NCI-H460 (cell line): ENCODE measurements at places on chromosomes 5 and 9.

DNA sequence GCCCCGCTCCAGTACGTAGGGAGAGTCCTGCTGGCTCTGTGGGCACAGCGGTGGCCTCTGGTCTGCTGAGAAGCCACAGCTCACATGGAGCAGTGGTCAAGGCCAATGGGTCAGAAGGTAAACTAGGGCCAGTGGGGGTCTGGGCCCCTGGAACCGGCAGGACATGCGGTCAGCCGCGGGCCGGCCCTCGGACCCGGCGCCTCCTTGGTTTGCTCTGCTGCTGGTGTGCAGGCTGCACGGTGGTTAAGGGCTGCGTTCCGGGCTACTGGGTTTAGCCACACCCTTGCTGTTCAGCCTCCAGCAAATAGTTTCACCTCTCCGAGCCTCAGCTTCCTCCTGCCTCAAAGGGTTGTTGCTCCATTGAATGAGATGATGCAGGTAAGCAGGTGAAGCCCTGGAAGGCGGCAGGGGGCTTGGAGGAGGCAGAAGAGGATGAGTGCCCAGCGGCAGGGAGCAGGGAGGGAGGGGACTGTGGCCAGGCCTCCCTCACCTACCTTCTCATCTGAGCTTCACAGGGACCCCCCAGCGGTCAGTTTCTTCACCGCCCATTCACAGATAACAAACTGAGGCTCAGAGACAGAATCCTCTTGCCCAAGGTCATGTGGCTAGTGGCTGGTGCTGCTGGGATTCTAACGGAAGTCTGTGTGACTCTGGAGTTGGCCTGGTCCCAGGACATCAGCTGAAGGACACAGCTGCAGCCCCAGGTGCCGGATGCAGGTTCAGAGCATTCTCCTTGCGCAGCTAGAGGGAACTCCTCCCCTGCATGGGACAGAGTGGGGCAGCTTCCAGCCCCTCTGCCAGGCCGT lies 3.7 kb upstream of the COL5A1 start:
- DNase-seq: no peak

GRCh38 chr5:118325931-118326330 lies 662.4 kb downstream of the DTWD2 start:
- DNase-seq: no peak

- DNase-seq: peak; percentile 26
These were observed at the start of gene NPR3 for GRCh38 chr5:32710550-32711361. Gene NPR3 (plus strand): TSS chr5:32711321. CDS start chr5:32711777, 456 bp downstream.

DNA sequence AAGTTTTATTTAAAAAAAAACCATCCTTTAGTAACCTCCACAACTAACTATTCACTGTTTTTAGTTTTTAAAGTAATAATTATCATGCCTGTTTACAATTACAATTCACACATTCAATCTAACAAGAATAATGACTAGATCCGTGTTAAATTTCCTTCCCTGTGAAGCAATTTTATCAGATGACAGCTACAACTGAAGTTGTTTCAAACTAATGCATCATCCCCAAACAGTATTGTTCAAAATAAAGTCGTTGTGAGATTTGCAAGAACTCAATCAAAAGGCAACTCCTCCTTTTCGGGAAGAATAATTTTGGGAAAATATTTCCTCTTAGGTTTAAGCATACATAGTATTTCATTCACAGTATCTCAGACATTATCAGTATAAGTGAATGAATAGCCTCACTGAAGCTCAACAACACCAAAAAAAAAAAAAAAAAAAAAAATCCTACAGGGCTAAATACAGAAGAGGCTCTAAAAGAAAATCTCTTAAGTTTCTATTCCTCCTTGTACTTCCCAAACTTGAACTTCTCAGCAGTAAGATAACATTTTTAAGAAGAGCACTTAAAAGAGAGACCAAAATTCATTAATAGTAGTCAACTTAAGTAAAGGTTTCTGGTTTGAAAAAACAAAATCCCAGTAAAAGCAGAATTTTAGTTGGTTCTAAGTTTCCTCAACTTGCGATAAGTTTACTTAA lies 9.4 kb downstream of the C9orf72 start:
- no peak for DNase-seq

GRCh38 chr5:134141331-134142050 lies 27.0 kb downstream of the TCF7 start:
- DNase-seq: no peak
